ENCODE measurements at places on chromosomes 2 and 18.
A peak's percentile ranks its signal among the peaks of the same experiment; 100 is the strongest.

GRCh38 chr18:22346401-22346952 lies 71.2 kb downstream of the CTAGE1 start:
- DNase-seq, result no peak

DNA sequence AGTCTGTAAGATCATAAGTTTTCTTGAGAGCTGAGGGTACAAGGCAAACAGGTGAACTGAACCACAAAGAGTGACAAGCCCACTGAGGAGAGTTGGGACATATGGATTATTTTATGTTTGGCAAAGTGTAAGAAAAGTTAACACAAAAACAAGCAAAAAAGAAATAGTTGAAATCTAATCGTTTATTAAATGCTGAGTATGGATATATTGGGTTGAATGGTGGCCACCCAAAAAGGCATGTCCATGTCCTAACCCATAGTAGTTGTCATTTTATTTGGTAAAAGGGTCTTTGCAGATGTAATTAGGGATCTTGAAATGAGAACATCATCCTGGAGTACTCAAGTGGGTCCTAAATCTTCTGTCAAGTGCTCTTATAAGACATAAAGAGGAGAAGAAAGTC lies 24.9 kb upstream of the TWIST2 start:
- no peak for DNase-seq

- DNase-seq, result no peak
These were observed 1211.9 kb upstream of the GYPC start for GRCh38 chr2:125444106-125444505.

DNA sequence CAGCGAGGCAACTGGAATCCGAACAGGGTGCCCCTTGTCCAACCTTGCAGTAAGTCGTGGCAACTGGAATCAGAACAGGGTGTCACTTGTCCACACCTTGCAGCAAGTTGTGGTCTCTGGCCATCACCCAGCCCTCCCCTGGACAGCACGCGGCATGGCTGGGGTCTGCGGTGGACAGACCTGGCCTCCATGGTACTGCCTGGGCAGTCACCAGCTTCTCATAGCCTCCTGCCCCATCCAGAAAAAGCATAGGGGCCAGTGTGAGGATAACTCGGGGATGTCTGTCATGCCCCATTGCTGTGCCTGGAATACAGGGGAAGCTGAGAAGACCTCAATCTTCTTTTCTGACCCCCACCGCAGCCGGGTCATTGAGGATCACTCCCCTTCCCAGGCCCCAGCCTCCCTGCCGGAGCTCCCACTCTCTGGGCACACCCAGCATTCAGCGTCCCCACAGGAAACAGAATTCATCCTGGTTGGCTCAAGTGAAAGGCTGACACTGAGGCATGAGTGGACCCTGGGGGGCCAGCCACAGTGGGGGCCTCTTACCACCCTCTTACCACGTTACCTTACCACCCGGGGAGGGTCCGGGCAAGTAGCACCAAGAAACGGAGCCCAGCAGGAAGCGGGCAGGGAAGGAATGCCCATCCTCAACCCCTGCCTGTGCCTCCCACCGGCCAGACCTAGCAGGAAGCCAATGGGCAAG lies 68.0 kb upstream of the RAB6C start:
- no peak for DNase-seq

GRCh38 chr2:206225435-206226232 lies 48.8 kb upstream of the ZDBF2 start:
- DNase-seq, result peak; percentile 64

DNA sequence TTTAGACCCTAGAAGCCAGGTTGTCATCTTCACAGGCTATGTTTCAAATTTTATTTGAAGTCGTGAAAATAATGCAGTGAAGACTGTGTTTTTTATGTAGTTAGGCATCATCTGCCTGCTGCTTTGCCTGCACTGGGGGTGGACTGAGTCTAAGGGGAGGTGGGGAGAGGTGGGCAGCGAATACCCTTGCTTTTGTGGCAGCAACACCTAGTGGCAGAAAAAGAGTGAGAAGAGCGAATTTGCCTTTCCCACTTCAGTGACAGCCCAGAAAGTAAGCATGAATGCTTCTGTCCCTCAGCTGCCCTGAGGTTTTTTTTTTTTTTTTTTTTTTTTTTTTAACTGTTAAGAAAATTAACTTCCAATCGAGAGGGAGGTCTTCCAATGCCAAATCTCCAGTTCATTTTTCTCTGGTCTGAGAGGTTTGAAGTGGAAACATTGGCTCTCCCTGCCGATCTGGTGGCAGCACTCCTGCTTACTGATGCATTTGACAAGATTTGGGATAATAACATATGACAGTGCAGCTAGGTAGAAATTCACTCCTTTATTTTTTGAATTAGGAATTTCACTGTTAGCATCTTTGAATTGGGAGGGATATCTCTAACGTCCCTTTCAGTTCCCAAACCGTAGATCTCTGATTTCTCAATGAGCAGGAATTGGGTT lies 60.3 kb upstream of the LYPD6B start:
- no peak for DNase-seq

- no peak for DNase-seq
These were observed 52.1 kb downstream of the GTF3C3 start for GRCh38 chr2:196747400-196747799.

- DNase-seq, result no peak
These were observed 263.1 kb upstream of the ID2 start for GRCh38 chr2:8418721-8419120.

- DNase-seq, result no peak
These were observed 156.2 kb upstream of the PIK3C3 start for GRCh38 chr18:41798879-41799278.

GRCh38 chr2:226579519-226579918 lies 220.1 kb downstream of the IRS1 start:
- no peak for DNase-seq

DNA sequence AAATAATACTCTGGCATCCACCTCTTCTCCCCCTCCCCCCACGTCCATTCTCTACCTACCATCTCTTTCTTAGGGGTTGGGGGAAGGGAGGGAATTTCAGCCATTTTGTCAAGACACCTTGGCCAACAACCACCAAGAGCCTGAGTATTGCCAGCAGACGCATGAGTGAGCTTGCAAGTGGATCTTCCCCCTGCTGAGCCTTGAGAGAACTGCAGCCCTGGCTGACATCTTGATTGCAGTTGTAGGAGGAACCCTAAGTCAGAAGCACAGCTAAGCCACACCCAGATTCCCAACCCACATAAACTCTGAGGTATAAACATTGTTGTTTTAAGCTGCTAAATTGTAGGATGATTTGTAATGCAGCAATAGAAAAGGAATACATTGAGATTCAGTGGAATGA lies 165.6 kb downstream of the TMEFF2 start:
- no peak for DNase-seq

DNA sequence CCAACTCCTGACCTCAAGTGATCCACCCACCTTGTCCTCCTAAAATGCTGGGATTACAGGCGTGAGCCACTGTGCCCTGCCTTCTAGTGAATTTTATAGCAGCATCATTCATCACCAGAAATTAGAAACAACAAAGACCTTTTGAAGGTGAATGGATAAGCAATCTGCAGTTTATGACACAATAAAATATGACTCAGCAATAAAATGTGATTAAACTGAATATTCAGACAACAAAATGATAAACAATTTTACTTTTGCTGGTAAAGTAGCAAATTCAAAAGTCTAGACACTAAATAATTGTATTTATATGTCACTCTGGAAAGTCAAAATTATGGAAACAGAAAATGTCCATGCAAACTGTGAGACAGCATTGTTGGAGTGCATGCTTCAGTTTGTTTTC lies 656.6 kb downstream of the CBLN2 start:
- no peak for DNase-seq

DNA sequence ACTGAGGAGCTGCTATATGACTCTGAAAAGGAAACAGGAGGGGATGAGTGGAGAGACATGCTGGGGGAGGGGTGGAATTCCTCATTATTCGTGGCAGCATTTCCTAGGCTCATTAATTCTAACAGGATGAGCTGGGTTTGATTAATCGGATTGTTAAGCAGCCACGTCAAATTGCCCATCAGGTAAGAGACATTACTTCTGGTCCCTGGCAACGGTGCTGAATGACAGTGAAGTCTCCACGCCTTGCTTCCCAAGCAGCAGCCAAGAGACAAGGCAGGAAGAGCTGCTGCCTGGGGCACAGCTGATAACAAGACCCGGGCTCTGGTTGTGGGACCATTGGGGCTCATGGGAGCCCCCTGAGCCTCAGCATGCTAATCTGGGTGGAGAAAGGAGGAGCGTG lies 86.6 kb downstream of the MARCHF4 start:
- DNase-seq, result no peak

- no peak for DNase-seq
These were observed 13.7 kb downstream of the MTERF4 start for GRCh38 chr2:241088376-241088775.

DNA sequence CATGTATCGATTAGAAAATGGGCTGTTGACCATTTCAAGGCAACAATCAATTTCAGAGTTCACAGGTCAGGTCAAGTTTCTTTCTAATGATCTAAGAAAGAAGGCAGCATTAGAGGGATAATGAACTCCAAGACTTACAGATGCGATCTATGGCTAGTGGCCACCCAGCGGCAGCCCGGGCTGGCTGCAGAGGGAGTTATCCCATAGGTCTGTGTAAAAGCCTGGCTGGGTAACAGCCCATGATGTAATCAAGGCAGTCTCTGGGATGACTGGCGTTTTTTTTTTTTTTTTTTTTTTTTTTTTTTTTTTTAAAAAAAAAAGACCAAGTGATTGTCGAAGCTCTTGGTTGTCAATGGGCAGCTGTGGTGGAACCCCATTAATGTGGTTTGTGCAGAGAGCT lies 171.1 kb upstream of the SKOR2 start:
- DNase-seq, result no peak

- DNase-seq, result no peak
These were observed 89.2 kb downstream of the NFATC1 start for GRCh38 chr18:79484661-79485621.

DNA sequence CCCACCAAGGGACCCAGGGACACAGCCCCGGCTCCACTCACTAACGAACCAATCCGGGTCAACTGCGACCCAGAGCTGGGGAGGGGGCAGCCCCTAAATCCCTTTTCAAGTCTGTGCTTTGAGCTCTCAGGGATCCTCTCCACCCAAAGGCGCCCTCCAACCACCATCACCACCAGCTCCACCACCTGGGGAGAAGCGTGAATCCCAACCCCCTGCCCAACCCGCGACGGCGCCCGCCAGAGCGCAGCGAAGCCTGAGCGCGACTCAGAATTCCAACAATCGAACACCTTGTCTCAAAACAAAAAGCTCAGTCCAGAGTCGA lies 497 bp downstream of the DSC3 start:
- DNase-seq, result no peak

DNA sequence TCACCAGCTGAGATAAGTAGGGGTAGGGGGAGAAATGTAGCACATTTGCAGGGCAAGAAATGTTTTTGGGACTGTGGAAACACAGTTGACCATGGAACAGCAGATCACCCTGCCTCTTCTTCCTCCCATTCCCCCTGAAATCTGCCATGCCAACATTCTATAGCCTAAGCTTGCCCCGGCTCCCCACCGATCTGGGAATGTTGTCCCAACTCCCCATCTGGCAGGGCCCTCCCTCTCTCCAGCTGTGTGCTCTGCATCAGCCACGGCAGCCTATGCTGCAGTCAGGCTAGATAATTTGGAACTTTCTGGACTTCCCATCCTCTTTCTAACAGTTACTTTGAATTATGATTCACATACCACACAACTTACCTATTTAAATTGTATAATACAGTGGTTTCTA lies 425.1 kb upstream of the RAB6C start:
- DNase-seq, result no peak

- no peak for DNase-seq
These were observed 464.1 kb downstream of the TNS1 start for GRCh38 chr2:217538719-217539118.

GRCh38 chr2:134282629-134283400 lies 28.9 kb downstream of the MGAT5 start:
- DNase-seq, result peak; percentile 38

GRCh38 chr18:42038936-42039335 lies 83.9 kb downstream of the PIK3C3 start:
- DNase-seq, result no peak

DNA sequence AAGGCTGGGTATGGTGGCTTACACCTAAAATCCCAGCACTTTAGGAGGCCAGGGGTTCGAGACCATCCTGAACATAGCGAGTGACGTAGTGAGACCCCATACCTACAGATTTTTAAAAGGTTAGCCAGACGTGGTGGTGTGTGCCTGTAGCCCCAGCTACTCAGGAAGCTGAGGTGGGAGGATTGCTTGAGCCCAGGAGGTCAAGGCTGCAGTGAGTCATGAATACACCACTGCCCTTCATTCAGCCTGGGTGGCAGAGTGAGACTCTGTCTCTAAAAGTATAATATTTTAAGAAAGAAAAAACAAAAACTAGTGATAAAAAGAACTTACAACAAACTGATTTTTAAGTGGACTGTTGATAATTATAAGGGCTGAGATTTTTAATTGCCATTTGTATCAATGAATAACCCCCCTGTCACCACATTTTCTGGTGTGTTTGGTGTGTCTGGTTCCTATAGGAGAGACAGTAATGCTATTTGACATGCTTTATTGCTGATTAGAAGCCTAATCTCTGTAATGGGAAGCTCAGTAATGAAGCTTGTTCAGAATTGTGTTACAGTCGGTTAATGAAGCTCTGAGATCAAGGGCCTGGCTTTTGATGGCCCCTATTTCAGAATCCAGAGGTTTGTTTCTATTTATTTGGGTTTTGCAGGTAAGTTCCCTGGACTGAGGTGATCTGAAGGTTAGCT lies 147.0 kb downstream of the NEDD4L start:
- no peak for DNase-seq

GRCh38 chr2:30393510-30393909 lies 53.5 kb upstream of the LCLAT1 start:
- DNase-seq, result no peak

GRCh38 chr18:42045346-42045745 lies 90.3 kb downstream of the PIK3C3 start:
- no peak for DNase-seq

DNA sequence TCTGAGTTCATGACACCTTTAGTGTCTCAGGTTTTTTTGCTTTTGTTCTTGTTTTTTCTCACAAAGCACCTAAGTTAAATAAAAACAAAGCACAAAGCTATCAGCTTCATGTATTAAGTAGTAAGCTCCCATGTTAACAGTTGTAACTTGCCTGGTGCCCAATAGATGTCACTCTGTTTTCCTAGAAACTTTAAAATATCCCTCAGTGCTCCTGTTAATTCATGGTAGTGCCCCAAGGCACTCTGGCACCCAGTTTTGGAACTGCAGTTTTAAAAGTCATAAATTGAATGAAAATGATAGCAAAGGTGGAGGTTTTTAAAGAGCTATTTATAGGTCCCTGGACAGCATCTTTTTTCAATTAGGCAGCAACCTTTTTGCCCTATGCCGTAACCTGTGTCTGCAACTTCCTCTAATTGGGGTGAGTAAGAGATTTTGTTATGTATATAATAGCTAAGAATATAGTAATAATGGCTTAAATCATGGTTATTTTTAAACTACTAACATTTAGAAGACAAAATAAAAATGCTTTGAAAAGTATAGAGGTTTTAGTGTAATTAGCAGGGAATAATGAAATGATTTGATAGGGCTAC lies 555.0 kb upstream of the TMEFF2 start:
- no peak for DNase-seq

GRCh38 chr18:69956057-69956456 lies 8.4 kb upstream of the CD226 start:
- DNase-seq, result no peak

Measured in GM13977 (cell line).